ENCODE measurements at places on chromosomes 6 and 20.

DNA sequence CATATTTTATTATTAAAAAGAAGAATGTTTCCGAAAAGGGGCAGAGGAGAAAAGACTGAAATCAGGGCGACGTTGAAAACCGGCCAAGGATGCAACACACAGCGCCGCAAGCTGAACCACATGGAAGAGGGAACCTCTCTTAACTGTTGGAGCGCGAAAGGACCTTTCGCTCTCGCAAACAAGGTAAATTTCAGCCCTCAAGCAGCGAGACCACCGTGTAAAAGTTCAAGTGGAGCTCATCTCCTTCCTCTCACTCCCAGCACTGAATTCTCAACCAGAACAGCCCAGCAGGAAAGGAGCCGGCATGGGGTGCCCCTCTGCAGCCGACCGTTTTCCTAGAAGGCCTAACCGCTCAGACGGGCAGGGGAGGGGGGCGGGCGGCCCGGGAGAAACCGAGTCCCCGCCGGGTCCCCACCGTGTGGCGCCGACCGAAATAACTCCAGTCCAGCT, 621 bp downstream of the GPR63 start:
- DNase-seq = no peak

GRCh38 chr6:108748959-108749358, 99.3 kb upstream of the ARMC2 start:
- no peak for DNase-seq

DNA sequence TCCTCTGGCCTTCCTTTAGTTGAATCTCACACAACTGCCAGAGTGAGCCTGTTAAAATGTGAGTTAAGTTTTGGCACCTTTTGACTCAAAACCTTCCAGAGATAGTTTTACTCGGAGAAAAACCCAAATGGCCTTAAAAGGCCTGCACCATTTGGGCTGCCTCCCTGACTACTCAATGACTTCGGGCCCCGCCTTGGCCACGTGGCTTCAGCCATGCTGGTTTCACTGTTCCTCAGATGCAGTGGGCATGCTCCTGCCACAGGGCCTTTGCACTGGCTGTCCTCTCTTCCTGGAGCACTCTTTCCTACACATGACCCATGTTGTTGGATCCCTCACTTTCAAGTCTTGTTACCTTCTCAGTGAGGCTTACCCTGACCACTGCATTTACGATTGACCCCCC, 18.3 kb downstream of the VEGFA start:
- no peak for DNase-seq

- peak; percentile 74 for DNase-seq
Observed at GRCh38 chr6:12354499-12354898, 64.3 kb downstream of the EDN1 start.

GRCh38 chr6:16059496-16059895, 69.4 kb upstream of the MYLIP start:
- peak; percentile 24 for DNase-seq

GRCh38 chr6:167533851-167534250, 209.0 kb downstream of the TTLL2 start:
- no peak for DNase-seq

DNA sequence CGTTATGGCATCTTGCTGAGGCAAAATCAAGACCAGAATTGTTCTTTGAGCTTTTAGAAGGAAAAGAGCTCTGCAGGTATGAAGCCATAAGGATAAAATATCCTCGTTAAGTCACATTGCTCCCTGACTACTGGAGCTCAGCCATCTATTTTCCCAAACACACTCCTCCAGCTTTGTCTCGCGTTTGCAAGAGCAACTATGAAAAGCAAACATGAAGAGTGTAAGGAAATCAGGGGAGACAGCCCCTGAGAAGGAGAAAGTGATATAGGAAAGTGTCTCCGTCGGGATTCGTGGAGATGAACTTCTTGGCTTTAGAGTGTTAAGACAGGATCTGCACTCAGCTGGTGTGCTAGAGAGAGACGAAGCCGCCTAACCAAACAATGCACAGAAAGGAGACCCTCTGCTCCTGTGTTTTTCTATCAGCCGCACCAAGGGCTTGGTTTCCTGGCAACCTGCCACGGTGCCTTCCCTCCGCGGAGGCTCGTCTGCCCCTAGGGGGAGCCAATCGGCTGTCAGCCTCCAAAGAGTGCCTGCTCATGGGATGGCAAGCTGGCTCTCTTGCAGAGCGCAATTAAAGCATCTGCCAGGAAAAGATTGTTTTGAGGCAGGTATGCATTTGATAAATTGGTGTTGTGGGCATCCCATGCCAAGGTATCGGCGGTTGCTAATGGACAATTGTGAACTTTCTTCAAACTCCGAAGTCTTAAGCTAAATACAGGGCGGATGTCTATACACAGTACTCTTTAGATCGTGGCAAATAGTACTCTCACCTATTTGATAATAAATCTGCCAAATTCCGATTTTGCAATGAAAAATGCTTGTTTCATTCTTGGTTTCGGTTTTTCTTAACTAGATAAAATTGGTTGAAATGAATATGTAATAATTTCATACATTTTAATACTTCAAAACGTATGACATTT, 603.2 kb downstream of the RNF144B start:
- DNase-seq = peak; percentile 74

GRCh38 chr20:40769677-40770285, 80.7 kb upstream of the MAFB start:
- DNase-seq = no peak

DNA sequence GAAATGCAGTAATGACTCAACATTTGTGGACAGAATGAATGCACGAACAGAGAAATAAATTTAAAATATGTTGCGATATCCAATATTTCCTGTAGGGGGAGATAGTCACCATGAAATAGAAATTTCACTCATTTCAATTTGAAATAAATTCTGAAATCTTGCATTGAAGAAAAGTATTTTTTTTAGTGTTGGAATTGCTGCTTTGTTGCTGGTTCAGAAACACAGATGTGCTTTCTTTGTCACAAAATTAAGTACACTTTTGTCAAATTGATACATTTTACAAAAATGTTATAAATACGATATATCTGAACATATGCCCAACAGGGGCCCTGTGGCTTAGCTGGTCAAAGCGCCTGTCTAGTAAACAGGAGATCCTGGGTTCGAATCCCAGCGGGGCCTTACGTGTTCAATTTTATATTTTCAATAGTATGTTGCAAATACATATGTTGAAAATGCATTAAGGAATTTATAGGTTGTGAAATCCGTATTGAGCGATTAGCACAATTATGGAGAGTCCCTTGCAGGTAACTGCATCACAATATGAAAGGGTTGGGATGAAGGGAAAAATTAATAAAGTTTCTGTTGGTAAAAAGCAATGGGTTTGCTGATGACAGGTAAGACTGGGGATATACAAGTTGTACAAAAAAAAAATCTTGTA, 85.4 kb upstream of the PRSS16 start:
- DNase-seq = peak; percentile 23

DNA sequence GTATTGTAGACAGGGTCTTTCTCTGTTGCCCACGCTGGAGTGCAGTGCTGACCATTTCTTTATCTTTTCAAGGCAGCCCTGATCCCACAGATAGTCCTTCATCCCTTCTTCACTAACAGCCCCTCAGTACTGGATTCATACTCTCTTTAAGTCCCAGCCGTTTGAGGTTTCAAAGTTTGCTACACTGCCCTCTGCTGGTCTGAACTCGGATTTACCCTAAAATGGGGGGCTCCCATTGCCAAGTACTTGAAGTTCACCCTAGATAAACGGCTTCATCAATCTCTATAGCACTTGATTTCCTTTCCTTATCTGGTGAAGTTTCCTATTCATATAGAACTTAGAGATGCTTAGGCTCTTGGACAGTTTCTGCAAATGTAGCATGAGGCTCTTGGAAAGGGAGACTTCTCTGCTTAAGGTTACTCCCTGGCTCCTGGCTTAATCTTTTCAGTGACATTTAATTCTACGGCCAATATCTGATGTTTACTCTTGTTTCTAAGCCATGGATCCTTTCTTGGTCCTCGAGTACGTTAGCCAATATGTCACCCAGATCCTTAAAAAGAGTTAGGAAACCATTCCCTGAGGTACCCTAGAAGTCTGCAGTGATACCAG, 21.4 kb upstream of the PREP start:
- DNase-seq = peak; percentile 81

- DNase-seq = no peak
Observed at GRCh38 chr20:48148916-48149672, 363.8 kb upstream of the SULF2 start.

- DNase-seq = peak; percentile 39
Observed at GRCh38 chr20:9503526-9504245, 10.7 kb upstream of the LAMP5 start.

- DNase-seq = peak; percentile 20
Observed at GRCh38 chr6:52635049-52635577, 35.8 kb upstream of the TMEM14A start.

DNA sequence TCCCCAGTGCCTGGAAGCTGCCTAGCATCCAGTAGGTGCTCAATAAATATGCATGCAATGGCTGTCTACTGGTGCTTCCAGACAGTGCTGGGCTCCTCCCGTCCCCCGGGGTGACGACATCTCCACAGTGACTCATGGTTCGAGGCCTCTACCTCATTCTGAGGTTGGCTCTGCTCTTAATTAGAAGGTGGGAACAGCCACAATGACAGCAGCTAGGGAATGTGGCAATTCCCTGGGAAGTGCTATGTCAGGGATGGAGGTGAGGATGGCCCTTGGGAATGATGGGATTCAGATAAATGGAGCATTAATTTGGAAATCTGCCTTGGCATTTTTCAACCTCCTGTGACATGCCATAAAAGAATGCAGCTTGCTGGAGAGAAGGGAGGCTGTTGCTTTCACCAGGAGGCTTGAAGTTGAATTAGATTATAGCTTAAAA, 43.5 kb upstream of the NFATC2 start:
- DNase-seq = no peak

- DNase-seq = no peak
Observed at GRCh38 chr6:35177157-35177556, 36.0 kb upstream of the TCP11 start.

DNA sequence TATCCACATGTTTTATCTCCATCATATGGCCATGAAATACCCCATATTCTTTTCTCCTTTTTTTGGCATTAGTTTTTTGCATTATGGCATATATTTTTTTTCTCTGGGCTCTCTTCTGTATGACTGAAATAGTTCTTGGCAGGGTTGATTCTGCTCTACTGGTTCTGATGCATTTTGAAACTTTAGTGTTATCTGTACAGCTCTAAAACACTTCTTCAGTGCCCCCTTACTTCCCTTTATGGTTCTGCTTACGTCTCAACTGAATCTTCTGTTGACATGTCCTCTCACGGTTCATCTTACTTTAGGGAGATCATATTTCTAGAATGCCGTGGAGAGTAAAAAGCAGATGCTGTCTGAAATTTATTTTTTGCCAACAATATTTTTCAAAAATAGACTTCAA, 23.2 kb upstream of the TXNDC5 start:
- DNase-seq = no peak

GRCh38 chr6:135372758-135373157, 124.8 kb downstream of the AHI1 start:
- DNase-seq = no peak

DNA sequence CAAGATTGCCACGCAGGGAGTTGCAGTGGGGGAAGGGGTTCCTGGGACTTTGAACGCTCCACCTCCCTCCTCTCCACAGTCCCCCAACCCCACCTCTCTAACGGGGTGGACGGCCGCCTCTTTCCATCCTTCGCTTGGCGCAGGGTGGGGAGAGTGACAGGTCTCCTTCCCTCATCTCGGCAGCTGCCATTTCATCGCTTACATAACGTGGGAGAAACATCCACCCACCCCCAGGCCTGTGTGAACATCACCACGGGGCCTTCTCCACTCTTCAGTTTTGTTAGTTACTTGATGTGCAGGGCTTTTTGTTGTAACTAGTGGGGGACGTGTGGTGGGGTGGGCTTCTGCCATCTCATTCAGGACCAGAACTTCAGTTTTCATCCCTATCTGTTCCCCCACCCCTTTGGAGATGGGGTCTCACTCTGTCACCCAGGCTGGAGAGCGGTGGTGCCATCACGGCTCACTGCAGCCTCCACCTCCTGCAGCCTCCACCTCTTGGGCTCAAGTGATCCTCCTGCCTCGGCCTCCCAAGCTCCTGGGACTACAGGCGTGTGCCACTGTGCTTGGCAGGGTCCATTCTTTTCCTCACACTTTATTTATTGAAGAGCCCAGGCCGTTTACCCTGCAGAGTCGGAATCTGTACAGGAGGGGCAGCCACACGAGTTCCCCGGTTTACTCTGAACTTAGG, 17.7 kb downstream of the RTEL1 start:
- no peak for DNase-seq

- no peak for DNase-seq
Observed at GRCh38 chr20:63778857-63779256, 39.3 kb downstream of the SLC2A4RG start.

DNA sequence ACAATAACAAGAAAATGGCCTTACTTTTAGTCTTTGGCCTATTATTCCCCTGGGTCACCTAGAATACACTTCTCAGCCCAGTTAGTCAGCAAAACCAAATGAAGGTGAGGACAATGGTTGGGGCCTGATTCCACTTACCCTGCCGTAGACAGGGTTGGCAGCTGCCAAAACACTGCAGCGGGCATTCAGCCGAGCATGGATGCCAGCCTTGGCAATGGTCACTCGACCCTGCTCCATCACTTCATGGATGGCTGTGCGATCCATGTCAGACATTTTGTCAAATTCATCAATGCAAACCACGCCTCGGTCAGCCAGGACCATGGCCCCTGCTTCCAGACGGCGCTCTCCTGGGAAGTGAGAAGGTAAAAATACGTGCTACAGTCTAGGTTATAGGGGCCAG, 8.4 kb downstream of the MCM3 start:
- DNase-seq = no peak

DNA sequence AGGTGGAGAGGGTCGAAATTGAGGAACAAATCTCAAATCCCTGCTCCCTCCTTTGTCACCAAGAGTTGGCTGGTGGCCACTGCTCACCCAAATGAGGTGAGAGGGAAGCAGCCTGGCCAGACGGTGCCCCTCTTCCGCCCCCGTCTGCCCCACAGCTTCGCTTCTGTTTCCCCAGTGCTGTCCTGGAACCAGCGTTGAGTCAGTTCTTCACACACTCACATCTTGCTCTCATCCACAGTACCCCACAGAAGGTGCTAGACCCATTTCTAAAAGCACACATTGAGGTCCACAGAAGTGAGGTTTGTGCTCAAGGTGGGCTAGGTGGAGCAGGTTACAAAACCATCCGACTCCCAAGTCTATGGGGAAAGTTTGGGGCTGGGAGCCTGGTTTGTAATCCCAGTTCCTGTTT, 3.8 kb downstream of the CEBPB start:
- DNase-seq = no peak

- DNase-seq = peak; percentile 67
Observed at GRCh38 chr6:47047479-47048407, 5.6 kb upstream of the ADGRF1 start.

- no peak for DNase-seq
Observed at GRCh38 chr6:158249340-158249836, 62.9 kb upstream of the TULP4 start.

GRCh38 chr6:89209457-89209856, 7.7 kb downstream of the GABRR1 start:
- no peak for DNase-seq

DNA sequence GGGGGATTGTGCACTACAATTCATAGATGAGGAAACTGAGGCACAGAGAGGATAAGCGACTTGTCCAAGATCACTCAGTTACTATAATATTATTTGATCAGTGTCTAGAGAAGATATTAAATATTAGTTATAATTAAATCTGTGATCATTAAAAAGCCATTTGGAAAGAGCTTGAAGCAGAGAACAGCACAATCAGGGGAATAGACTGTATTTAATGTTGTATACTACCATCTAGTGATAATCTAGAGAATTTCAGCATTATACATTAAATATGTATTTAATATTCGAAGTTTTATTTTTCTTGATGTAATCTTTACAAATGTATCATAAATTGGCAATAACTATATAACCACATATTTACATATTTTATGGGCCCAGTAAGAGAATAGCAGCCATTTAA, 20.1 kb upstream of the MTCL3 start:
- DNase-seq = no peak

- no peak for DNase-seq
Observed at GRCh38 chr20:32152421-32153155, 43.1 kb downstream of the TM9SF4 start.
